ENCODE measurements at places on chromosomes 6 and 20.
A peak's percentile ranks its signal among the peaks of the same experiment; 100 is the strongest.

- peak; percentile 36 for ATAC-seq
Measured at GRCh38 chr6:126388104-126388598, 48.2 kb downstream of the CENPW start.

DNA sequence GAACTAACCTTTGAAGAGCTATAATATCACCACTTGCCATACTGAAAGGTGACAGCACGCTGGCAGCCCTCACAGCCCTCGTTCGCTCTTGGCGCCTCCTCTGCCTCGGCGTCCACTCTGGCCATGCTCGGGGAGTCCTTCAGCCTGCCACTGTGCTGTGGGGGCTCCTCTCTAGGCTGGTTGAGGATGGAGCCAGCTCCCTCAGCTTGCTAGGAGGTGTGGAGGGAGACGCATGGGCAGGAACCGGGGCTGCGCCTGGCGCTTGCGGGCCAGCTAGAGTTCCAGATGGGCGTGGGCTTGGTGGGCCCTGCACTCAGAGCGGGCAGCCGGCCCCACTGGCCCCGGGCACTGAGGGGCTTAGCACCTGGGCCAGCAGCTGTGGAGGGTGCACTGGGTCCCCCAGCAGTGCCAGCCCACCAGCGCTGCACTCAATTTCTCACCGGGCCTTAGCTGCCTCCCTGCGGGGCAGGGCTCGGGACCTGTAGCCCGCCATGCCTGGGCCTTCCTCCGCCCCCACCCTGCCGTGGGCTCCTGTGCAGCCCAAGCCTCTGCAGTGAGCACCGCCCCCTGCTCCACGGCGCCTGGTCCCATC, 329.7 kb downstream of the LMBRD1 start:
- ATAC-seq, result no peak

- no peak for ATAC-seq
Measured at GRCh38 chr6:16493802-16494201, 255.4 kb downstream of the GMPR start.

DNA sequence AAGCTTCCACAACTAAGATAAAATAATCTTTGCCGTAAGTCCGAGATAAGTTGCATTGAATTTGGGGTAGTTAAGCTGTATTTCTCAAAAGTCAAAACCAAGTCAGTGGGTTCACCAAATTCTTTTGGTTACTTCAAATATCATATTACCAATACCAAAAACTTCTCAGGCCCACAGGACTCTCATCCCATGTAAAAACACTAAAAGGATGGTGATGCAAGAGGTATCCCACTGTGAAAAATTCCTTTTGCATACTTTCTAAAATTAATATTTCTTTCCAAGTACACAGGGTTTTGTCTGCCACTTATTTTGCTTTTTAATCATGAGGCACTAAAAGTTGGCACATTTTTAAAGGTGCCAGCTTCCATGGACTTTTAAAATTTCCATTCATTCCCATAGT, 151.3 kb downstream of the GJA10 start:
- ATAC-seq, result no peak

DNA sequence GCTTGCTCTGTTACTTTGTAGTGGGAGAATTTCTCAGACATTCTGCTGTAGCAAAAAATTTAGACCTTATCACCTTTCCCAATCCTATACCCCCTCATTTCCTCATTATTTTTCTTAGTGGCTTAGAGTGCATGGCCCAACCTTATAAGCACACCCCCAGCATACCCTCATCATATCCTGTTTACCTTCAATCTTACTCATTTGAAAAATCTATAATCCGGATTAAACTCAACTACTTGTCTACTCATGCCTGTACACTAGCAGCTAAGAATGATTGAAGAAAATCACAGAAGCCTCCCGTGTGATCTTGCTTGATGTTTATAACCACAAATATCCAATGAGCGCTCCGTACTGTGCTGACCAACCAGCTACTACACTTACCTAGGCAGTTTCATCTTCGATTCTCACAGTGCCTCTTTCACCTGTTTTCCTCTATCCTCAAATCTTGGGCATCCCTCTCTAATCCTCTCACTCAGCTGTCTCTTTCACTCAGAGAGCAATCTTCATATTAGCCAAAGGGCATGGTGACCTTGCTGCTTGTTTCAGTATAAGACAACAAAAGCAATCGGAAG, 36.6 kb downstream of the AIG1 start:
- no peak for ATAC-seq

- ATAC-seq, result no peak
Measured at GRCh38 chr6:89385156-89385667, 26.9 kb downstream of the RRAGD start.

DNA sequence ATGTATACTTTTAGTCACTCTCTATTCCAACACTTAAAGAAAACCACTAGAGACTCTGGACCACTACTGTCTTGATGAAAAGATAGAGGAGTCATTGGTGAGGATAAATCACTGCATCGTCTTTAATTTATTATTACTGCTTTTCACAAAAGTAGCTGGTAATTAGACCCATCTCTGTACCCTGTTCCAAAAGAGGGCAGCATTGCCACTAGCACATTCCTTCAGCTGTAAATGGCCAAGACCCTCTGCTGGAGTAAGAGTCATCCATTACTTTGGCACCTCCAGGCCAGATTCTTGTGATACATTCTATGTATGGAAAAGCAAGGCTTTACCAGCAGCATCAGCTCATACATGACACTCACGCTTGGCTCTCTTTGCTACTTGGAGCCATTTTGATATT, 49.5 kb upstream of the PREP start:
- ATAC-seq, result no peak

GRCh38 chr6:1449896-1450295, 60.5 kb downstream of the FOXF2 start:
- ATAC-seq, result no peak

DNA sequence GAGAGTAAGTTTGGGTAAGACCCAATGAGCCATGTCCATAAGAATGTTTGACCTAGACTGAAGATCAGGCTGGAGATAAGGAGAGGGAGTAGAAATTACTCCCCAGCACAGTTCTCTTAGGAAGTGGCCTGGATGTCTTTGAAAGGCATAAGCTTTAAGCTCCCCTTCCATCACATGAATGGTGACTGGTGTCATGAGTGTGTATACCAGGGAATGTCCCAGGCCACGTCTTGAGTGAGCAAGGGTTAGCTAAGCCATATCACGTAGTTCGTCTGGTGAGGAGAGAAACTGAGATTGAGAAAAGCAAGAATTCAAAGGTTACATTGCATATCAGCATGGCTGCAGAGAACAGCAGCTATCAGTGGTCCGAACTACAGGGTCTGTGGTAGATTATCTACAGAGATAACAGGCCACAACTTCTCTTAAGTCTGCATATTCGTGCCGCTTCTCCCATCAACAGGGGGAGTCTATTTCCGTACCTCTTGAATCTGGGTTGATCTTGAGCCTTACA, 60.1 kb upstream of the BMP2 start:
- no peak for ATAC-seq

DNA sequence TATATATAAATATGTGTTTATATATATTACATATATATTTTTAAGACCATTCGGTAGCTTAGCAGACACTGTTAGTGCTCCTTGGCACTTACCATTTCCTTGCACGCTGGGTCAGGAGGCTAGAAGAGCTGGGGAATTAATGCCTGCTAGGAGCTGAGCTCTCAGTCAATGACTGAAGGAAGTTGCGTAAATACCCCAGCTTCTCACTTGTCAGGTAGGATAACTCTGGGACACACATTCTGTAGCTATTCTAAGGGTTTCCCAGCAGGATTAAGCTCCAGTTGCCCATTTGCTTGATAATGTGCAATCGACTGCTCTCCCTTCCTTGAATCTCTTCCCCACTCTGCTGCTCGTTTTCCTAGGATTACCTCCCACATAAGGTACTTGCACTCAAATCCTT, 15.7 kb upstream of the DNAAF9 start:
- ATAC-seq, result no peak

DNA sequence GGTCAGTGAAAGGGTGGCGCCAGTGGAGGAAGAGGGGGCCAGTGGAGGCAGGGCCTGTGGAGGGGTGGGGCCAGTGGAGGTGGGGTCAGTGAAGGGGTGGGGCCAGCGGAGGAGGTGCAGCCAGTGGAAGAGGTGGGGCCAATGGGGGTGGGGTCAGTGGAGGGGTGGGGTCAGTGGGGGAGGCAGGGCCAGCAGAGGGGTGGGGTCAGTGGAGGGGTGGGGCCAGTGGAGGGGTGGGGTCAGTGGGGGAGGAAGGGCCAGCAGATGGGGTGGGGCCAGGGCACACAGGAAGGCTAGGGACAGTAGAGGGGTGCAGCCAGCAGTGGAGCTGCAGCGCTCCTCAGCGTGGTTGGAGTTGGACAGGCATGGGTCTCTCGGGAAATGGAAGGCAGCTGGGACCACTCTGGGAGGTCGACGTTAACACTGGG, 18.7 kb downstream of the ADRM1 start:
- ATAC-seq, result peak; percentile 31

DNA sequence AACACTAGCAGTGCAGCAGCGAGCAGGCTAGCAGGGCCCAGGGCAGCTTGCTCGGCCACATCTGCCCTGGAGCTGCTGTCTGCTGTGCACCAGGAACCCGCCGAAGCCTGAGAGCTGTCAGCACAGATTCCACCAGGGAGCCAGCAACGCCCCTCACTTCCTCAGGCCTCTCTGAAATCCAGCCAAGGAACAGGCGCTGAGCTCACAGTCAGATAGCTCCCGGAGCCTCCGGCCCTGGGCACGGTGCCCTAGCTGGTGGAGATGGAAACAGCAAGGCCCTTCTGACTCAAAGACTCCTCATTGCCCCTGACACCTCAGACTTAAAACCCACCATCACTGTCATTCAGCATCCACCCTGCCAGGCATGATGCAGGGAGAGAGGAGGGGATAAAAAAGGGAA, 839.4 kb downstream of the MAFB start:
- no peak for ATAC-seq

- no peak for ATAC-seq
Measured at GRCh38 chr6:151108548-151108947, 131.2 kb upstream of the AKAP12 start.

DNA sequence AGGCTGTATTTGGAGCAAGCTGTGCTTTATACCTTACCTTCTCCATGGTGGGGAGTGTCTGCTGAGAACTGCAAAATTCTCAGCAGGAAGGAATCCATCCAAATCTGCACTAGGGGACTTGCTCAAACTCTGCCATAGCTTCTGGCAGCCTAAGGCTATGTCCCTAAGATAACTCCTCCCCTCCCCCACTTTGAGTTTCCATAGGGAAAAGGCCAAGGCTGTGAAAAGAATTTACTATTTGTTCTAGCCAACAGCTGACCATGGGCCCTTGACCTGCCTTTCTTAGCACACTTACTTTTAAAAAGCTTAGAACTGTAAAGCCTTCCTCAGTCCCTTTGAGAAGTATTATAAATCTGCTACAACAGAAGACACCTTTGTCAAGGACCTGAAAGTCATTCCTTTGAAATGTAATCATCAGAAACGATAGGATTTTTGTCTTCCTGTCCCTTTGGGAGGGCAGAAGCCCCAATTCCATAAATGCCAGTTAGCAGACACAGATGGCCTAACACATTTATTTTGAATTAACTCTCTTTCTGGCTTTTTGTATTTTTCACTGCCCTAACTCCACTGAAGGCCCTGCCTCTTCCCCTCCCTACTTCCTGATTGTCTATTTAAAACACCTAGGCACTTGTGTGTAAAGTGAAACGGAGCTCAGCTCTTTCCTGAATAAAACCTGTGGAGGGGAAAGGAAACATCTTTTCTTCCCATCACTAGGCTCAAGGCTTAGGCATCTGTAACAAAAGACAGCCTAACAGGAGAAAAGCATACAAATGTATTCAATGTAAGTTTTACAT, 157.1 kb downstream of the AKAP7 start:
- ATAC-seq, result no peak

GRCh38 chr6:2839195-2839981, 2.3 kb downstream of the SERPINB1 start:
- ATAC-seq, result no peak

- no peak for ATAC-seq
Measured at GRCh38 chr6:124119596-124119995, 315.9 kb downstream of the NKAIN2 start.

GRCh38 chr6:80341330-80341729, 234.9 kb downstream of the BCKDHB start:
- no peak for ATAC-seq

DNA sequence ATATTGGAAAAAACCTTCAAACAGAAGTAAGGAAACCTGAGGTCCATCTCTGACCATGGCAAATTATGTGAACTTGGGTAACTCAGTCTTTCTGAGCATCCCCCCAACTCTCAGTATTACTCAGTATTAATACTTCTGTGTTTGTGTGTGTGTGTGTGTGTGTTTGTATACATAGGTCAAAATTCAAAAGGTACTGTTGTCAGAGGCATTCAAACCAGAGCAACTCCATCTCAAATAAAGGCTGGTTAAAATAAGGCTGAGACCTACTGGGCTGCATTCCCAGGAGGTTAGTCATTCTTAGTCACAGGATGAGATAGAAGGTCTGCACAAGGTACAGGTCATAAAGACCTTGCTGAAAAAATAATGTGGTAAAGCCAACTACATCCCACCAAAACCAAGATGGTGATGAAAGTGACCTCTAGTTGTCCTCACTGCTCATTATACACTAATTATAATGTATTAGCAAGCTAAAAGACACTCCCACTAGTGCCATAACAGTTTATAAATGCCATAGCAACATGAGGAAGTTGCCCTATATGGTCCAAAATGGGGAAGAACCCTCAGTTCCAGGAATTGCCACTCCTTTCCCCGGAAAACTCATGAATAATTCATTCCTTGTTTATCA, 33.3 kb upstream of the SLC22A16 start:
- ATAC-seq, result no peak

DNA sequence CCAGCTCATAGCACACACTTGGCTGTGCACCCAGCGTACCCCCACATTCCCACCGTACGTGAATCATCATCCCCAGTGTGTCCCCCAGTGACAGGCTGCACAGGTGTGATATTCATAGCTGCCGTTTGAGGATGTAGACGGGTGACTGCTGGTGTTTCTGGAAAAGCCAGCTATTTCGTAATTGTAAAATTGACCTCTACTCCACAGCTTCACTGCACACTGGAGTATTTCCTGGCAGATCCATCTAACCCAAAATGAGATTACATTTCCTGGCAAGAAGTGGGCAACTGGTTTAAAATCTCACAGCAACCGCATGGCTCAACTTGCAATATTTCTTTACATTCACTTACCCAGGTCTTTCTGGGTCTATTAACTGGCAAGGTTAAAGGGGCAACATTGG, 30.3 kb downstream of the CD83 start:
- ATAC-seq, result no peak
